H7 (cell line): ENCODE measurements at places on chromosomes 3 and 15. TPM values are rescaled to one million over a fixed set of nuclear protein-coding genes. Genes with fewer than 3 reads are reported as not detected.

SEMA7A gene
- 26.8 and 36.0 TPM in 2 replicates for total RNA-seq

ABI3BP gene
- total RNA-seq, result 0.03 TPM in 1 of 2 replicates, not detected in the other

GRCh38 chr15:50978580-50978979 is 70.1 kb downstream of the AP4E1 start:
- no peak for DNase-seq

DNA sequence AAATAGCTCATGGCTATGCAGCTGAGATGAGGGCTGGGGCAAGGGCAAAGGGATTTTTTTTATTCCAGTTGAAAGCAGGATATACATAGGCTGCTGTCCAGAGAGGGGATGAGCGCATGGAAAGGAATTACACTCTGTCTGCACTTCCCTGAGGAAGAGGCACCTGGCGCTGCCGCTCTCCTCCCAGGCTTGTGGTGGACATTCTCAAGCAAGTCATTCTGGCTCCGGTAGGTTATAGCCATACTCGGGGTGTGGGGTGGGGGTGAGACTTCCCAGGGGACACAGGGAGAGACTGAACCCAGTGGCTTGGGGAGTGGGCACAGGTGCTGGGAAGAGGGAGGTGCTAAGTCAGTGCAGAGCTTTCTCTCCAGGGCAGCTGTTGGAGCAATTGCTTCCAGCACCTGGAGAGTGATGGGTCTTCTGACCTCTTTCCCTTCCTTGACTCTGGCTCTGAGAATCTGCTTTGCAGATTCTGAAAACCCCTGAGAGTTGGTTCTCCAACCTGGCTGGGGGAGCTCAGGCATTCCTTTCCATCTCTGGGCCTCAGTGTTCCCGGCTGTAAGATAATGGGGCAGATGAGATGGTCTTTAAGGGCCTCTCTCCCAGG is 24.3 kb downstream of the CYP8B1 start:
- no peak for DNase-seq

- DNase-seq, result no peak
Measured at GRCh38 chr15:68337826-68338225, 60.3 kb downstream of the FEM1B start.

TMEM202 gene
- not detected in 2 replicates for total RNA-seq
